Hematopoietic multipotent progenitor cell treated with erythropoietin and hydrocortisone succinate and interleukin-3 and kit ligand, for 6 days (in vitro differentiated cells): ENCODE measurements at places on chromosomes 11 and 22.

DNA sequence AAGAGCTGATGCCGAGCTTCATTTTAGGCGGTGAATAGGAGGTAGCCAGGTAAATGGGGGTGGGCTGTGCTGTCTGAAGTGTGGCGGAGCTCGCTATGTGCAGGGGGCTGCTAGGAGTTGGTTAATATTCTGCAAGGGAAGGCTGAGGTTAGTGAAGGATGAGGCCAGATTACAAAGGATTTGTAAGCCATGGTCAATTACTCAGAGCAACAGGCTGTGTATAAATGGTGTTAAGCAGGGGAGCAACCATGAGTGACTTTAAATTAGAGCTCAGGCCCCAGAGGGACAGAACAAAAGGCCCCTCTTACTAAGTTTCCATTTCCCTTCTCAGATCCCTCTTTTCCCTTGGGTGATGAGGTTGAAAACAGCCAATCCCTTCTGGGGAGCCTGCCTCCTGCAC lies 7.3 kb upstream of the MCAM start:
- DNase-seq, result no peak

DNA sequence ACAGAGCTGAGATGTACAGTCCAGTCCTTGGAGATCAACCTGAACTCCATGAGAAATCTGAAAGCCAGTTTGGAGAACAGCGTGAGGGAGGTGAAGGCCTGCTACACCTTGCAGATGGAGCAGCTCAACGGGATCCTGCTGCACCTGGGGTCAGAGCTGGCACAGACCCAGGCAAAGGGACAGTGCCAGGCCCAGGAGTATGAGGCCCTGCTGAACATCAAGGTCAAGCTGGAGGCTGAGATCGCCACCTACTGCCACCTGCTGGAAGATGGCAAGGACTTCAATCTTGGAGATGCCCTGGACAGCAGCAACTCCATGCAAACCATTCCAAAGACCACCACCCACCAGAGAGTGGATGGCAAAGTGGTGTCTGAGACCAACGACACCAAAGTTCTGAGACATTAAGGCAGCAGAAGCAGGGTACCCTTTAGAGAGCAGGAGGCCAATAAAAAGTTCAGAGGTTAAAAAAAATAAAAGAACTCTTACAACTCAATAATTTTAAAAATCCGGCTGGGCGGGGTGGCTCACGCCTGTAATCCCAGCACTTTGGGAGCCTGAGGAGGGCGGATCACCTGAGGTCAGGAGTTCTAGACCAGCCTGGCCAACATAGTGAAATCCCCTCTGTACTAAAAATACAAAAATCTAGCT lies 69.9 kb upstream of the RTL6 start:
- DNase-seq, result peak; percentile 55

GRCh38 chr11:67666303-67666645 lies 8.1 kb downstream of the ALDH3B2 start:
- DNase-seq, result no peak

DNA sequence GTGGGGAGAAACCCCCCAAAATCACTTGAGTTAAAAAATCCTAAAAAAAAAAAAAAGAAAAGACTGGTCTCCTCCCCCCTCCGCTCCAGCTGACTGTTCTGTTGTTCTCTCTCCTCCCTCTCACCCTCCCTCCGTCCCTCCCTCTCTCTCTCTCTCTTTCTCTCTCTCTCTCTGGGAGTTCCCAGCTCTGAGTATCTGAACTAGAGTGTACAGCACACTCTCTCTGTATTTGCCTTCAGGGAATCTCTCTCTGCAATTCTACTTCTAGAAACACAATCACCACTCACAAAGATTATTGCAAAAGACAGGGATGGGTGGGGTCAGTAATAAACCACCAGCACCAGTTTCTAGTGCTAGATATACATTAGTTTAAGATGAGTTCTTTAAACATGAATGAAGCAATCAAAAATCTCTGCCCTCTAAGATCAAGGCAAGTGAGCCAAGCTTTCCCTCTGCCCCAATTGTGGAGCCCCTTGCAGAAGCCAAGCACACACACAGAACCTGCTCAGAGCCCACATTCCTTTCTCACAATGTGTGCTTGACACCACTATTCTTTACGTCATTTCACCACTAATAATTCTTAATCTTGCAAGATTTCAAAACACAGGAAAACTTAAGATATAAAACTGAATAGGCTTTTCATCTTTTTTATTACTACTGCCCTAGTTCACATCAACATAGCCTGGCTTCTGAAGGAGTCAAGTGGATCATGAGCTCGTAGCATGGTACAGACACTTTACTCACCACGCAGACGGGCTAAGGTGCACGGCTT lies 133.5 kb downstream of the RBFOX2 start:
- peak; percentile 50 for DNase-seq

DNA sequence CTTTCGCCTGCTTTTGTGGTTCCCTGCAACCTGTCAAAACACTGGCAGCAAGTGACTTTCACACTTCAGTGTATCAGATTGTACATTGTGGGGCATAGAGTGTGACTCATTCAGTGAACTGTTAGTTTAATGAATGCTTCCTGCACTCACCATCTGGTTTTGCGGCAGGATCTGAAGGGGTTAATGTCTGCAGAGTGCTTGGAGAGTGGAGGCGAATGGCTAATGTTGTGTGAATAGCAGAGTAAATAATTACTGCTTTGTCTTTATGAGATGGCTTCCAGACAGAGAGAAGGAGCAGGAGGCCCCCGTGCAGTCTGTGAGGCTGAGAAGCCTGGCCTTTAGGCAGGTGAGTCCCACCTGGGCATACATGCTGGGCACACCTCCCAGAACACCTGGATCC lies 454.3 kb upstream of the KIRREL3 start:
- DNase-seq, result no peak

DNA sequence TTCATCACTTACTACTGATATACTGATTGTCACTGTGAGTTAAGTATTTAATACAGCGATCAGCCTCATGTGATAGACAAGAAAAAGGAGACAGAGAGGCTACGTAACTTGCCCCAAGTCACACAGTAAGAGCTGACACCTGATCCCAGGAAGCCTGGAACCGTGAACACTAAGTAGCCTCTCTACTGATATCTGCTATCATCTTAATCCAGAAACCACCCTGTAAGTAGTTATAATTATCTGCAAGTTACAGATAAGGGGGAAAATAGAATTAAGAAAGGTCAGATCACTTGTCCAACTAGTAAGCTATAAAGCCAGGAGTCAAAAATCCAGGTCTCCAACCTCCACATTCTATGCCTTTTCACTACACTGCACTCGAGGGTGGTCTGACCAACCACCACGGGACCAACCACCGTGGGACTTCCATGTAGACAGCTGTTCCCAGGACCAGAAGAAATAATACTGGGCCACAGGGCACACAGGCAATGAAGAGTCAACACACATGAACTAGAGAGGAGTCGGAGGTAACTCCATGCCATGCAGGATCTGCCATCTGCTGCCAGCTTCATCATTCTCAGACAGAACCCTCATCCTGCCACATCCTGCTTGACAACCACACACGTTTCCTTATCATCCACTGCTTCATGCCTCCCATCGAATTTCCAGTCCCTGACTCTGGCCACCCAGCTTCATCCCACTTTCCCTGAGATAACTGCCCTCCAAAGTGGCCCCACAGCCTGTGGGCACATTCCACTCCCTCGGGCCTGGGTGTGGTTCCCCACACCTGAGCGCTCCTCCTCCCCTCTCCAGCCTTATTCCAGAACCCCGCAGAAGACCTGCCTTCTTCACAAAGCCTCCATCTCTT lies 58.6 kb downstream of the MICAL3 start:
- peak; percentile 85 for DNase-seq

GRCh38 chr11:78567209-78567608 lies 7.5 kb downstream of the NARS2 start:
- no peak for DNase-seq

- DNase-seq, result peak; percentile 80
Observed at GRCh38 chr11:70191495-70192140, 11.5 kb upstream of the FADD start.

DNA sequence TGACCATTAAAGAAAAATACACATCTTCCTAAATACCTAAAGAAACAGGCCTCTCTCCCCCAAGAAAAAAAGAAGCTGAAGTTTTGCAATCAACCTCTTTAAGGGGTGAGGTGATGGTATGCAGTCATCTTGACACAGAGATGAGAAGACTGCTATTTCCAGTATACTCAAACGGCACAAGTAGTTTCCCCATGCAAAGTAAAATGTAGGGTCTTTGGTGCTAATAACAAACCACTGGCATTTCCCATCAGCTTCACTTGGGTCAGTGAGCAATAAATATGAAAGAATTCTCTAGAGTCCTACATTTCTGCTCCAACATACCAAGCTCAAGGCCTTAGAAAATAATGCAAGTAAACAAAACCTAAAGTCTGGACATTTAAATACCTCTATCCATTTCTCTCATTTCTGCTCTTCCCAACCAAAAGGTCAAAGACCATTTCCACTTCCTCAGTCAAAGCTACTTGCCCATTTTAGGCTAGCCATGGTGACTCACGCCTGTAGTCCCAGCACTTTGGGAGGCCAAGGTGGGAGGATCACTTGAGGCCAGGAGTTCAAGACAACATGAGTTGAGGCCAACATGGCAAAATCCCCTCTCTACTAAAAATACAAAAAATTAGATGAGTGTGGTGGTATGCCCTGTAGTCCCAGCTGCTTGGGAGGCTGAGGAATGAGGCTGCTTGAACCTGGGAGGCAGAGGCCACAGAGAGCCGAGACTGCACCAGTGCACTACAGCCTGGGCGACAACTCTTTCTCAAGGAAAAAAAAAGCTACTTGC lies 39.5 kb upstream of the CHRNA10 start:
- DNase-seq, result no peak

DNA sequence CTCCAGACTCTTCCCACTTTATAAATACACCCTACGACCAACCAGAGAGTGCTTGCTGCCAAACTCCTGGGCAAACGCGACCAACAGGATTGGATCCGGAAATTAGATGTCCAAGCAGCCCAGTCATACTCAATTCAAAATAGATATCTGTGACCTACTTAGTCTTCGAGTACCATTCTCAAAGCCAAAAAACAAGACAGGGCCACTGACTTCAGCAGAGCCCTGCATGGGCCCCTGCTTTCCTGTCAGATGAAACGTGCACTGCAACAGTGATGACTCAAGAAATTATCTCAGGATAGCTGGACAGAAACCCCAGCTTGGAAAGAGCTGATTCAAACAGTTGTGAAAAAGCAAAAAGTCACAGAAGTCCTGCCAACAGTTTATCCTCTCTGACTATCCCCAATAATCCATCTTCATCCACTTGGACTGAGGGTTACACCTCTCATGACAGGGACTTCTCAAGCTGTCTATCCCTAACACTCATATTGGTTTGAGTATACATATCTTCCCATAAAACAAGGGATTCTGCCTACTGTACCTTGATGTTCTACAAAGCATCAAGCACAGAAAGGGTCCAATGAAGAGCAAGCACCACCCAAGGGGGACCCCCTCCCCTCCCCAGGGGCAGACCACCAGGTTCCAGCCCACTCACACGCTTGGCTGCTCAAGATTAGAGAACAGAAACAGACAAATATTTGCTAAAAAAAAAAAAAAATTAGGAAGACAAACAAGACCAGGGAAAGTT lies 17.4 kb downstream of the SMCO4 start:
- peak; percentile 32 for DNase-seq

- no peak for DNase-seq
Observed at GRCh38 chr11:111419641-111420327, 40.7 kb upstream of the POU2AF1 start.

- no peak for DNase-seq
Observed at GRCh38 chr11:120130176-120130980, 7.5 kb downstream of the TRIM29 start.

DNA sequence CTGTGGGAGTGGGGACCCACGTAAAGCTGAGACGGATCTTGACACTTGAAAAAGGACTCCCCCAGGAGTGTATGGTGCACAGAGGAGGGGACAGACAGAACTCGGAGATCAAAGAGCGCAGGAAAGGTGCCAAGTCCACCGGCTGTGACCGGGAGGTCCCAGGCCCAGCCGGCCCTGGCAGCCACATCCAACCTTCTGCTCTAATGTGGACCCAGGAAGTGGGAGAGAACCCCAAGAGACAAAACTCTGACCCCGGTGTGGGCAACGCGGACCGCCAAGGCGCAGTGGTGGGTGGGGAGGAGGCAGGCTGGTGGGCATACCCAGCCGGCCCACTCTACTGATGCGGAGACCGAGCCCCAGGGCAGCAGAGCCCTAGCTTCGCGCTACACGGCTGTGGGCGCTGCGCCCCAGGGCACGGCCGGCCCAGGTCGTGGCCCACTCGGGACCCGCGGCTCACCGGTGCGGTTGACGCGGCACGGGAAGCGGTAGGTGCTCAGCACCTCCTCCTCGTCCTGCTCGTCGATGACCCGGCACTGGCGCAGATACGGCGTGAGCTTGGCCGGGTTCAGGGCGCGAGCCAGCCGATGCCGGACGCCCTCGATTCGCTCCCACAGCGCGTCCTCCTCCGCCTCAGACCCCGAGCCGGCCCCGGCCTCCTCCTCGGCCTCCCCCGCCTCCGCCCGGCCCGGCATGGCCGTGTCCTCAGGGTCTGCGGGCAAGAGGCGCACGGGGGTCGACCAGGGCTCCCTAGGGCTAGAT lies 527 bp downstream of the CARD10 start:
- DNase-seq, result no peak

DNA sequence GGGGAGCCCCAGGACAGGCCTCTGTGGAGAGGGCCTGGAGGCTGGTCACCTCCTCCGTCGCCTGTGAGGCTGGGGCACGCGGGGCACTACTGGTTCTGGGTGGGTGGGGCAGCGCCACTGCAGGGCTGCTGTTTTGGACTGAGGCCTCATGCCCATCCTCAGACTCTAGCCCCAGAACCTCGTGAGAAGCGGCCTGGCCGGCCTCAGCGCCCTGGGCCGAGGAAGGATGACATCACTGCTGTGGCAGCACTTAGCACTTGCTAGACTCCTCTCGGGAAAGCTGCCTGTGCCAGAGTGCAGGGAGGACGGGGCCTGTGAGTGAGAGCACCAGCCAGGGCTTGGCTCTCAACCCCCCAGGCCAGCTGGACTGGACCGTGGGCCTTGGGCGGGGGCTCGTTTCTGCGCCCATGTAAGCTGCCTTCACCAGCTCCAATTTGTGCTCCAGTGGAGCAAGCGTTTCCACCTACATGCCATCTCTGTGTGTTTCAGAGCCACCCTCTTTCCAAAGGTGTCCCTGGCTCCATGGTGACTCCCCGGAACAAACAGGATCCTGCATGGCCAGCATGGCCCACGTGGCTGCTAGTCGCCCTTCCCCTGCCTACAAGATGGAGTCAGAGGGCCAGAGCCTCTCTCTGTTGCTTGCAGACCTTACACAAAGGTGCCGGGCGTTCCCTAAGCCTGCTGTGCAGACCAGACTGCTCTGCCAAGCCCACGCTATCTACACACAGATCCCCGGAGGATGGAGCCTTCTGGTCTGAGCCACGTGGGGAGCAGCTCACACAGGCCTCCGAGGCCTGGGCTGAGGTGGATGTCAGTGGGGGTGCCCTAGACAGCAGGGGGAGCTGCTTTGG lies 102.9 kb downstream of the CTTN start:
- DNase-seq, result no peak

GRCh38 chr22:46731246-46732040 lies 6.6 kb downstream of the CERK start:
- no peak for DNase-seq

GRCh38 chr11:34856251-34856650 lies 59.9 kb downstream of the APIP start:
- DNase-seq, result no peak

DNA sequence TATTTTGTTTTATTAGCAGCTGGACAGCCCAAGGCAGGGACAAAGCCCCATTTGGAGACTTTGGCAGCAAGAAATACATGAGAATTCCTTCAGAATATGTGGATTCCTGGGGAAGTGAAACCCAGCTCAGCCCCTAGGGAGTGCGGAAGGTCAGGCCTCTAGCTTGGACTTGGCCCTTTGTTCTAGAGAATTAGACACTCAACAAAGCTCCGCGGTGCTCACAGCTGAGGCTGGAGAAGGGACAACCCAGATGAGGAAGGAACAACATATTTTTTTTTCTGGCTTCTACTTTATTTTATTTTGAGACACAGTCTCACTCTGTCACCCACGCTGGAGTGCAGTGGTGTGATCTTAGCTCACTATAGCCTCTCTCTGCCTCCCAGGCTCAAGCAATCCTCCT lies 44.7 kb upstream of the SEPTIN5 start:
- DNase-seq, result no peak
